Left renal cortex interstitium (tissue), 4 donors: ENCODE measurements at places on chromosomes 2 and 18.

DNA sequence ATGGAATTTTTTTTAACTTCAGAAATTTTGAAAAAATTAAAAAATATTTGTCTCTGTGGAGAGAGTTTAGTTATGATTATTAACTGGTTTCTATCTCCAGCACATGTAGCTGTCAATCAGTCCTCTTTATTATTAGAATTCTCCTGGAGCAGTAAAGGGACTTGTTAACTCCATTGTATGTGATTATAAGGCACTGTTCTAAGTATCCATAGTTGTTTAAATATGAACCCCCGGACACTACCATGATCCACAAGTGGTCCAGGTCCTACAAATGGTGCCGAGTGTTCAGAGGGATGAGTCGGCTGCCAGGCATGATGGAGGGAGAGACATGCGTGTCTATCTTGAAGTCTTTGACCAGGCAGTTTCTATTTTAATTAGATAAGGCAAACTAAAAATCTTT, 492 bp downstream of the CHRNA1 start:
- DNase-seq, result no peak

- DNase-seq, result no peak
Measured at GRCh38 chr2:59018737-59019136, 777.6 kb upstream of the FANCL start.

DNA sequence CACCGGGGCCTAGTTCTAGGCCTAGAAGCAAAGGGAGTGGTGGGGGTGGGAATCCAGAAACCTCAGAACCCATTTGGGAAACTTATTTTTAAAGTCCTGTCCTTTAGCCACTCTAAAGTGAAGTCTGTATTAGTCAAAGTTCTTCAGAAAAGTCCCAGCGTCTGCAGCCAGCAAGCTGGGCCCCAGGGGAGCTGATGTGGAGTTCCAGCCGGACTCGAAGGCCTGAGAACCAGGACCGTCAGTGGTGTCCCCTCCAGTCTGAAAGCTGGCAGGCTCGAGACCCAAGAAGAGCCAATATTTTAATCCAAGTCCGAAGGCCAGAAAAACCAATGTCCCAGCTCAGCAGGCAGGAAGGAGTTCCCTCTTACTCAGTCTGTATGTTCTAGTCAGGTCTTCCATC, 32.4 kb downstream of the ID2 start:
- no peak for DNase-seq

GRCh38 chr2:189444322-189444721, 3.0 kb downstream of the WDR75 start:
- no peak for DNase-seq

- DNase-seq, result no peak
Measured at GRCh38 chr2:96828874-96829273, 12.8 kb downstream of the CNNM3 start.

DNA sequence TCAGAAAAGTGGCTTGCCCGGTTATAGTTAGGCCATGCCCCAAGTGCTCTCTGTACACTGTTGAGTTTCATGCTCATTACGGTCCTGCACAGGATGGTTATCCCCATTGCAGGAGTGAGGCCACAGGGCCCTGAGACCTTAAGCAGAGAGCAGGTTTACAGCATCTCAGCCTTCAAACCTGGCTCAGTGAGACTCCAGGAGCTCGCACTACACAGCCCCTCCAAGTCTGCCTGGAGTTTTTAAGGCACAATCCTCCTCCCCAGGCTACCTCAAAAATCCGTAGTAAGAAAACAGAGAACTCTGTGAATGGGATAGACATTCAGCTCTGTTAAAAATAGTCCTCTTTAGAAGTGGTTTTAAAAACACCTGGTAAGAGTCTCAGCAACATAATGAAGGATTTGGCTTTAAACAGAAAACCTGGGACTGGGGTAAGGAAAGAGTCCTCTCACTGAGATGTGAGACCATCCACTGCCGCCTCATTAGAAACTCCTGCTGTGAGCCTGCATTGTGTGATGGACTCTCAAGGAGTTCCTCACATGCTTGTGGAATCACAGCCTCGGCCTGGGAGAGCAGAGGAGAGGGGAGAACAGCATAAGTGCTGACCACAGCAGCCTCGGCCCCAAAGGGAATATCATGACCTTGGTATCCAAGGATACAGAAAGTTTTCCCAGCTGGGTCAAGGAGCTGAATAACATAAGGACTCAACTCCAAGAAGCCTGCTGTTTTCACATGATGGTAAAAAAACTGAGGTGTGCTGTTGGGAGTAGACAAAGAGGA, 214.8 kb downstream of the ATAD2B start:
- no peak for DNase-seq

GRCh38 chr2:219496825-219497494, 1.7 kb upstream of the GMPPA start:
- DNase-seq, result no peak

DNA sequence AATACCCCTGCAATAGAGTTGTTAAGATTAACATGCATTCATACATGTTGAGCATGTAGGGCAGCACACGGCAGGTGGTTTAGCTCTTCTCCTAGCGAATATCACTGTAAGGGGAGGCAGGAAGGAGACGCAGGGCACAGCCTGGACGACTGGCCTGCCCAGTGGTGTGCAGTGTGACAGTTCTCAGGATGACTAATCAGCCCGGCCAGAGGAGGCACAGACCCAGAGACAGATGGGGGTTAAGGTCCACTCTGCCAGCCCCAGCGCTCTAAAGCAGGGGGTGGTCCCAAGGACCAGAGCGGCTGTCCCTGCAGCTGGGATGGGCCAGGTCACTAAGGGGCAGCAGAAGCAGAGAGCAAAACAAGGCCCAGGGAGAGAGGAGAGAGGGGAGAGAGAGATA, 63.7 kb downstream of the RNF152 start:
- no peak for DNase-seq

GRCh38 chr2:183592271-183592670, 468.0 kb downstream of the NUP35 start:
- no peak for DNase-seq

GRCh38 chr2:47386551-47386950, 16.4 kb upstream of the MSH2 start:
- DNase-seq, result no peak

DNA sequence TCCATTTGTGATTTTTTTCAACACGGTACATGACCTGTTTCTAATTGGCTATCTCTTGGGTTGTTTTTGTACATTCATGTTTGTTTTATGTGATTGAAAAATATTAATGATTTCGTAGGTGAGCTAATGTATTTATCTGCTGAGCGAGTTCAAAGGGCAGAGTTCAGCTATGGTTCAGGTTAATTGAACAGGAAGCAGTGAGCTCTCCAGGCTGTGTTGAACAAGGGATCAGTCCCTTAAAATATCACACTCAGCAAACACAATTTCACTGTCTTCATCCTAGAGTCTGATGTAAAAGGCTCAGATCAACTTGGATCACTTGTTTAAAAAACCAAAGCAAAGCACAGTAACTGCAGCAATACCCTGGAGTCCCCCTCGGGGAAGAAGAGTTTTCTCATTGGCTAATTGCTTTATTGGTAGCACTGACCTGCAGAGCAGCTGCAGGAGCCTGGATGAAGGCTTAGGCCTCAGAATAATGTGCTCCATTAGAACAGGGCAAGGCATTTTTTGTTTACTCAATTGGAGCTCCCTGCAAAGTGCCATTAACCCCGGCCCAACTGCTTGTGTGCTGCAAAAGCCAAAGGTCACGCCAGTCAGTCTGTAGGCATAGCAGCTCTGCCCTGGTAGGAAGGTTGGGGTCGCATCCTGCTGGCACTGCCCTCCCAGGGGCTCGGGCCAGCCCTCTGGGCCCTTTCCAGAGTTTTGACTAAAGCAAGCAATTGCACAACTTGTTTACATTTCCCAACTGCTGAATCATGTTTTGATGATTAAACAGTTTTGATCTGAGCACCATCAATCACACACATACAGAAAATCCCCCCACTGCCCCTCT, 10.5 kb downstream of the ONECUT2 start:
- no peak for DNase-seq

- DNase-seq, result no peak
Measured at GRCh38 chr2:158817588-158817987, 22.5 kb downstream of the DAPL1 start.

DNA sequence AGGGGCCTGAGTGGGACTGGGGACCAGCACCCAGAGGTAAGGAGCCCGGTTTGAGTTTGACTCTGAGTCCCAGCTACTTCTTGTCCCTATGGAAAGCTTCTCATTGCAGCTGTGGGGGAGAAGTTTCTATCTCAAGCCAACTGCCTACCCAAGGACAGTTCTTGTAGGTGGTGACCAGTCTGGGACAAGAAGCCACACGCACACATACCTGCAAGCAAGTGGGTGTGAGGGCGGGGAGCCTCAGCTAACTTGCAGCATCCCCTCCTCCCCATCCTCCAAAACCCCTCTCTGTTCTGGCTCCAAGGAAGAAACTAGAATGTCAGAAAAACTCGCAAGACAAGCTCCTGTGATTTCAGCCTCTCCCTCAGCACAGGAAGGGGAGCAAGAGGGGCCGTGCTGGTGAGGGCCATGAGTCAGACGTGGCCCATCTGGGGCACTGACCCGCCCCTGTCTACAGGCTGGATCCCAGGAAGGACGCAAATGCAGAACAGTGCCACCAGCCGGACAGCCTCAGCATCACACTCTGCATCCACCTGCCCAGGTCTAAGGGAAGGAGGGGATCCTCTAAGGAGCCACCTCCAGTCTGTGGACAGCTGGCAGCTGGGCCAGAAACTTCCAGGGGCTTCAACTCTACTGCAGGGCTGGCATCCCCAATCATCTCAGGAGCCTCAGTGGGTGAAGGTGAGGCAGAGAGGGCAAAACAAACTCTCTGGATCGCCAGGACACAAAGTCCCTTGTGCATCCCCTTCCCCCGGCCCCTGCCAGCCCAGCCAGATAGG, 103.4 kb downstream of the TNS1 start:
- DNase-seq, result no peak

GRCh38 chr2:98692090-98693054, 38.6 kb downstream of the MGAT4A start:
- no peak for DNase-seq

- DNase-seq, result no peak
Measured at GRCh38 chr2:36326286-36326685, 29.3 kb upstream of the CRIM1 start.

DNA sequence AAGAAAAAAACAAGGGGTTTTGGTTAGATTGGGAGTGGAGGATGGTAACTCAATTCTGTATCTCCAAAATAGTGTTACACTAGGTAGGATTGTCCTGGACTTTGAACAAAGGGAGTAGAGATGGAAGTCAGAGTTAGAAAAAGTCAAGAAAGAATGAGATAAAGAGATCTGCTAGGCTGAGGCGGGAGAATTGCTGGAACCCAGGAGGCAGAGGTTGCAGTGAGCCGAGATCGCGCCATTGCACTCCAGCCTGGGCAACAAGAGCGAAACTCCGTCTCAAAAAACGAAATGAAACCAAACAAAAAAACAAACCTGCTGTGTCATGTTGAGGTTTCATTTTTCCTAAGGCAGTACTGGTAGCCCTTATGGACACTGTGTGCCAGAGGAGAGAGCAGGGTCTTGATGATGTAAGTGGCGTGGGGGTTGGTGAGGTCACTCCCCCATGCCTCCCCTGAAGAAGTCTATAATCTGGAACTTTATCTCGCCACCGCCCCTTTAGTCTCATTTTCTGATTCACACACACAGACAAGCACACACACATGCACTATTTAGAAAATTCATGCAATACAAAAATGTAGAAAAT, 10.5 kb downstream of the DRC1 start:
- no peak for DNase-seq
